Activated effector memory CD4-positive, alpha-beta T cell treated with Interleukin-2 at 50 U/mL for 16 hours (primary cell): ENCODE measurements at places on chromosomes 3 and 15.

DNA sequence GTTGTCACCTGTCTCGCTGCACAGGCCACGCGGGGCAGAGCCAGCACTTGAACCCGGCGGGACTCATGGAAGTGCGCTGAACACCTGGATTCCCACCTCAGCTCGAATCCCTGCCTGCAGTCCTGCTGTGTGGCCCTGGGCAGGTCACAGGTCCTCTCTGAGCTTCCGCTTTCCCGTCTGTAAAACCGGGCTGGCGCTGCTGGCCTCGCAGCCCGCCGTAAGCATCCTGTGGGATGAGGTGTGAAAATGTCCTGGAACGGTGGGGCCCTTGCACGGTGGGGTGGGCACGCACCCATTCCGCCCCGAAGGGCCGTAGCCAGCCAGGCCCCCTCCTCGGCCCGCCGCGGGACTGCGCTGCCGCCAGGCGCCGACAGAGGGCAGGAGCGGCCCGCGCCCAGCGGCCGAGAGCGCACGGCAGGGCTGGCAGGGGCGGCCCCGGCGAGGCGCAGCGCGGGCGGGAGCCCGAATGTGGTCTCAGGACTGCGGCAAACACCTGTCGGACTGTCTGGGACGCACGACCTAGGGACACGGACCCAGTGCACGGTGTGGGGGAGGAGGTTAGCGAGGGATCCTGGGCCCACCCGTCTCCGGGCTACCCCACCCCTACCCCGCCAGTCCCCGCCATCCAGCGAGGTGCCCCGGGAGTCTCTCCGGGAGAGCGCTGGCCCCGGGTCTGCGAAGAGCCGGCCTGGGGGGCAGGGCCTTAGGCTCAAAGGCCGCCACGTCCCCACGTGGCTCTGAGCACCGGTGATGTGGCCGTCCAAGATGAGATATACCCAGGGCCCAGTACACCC lies 40.4 kb downstream of the DNAJB8 start:
- DNase-seq: peak; percentile 30

GRCh38 chr3:46489381-46489780 lies 8.4 kb upstream of the RTP3 start:
- no peak for DNase-seq

DNA sequence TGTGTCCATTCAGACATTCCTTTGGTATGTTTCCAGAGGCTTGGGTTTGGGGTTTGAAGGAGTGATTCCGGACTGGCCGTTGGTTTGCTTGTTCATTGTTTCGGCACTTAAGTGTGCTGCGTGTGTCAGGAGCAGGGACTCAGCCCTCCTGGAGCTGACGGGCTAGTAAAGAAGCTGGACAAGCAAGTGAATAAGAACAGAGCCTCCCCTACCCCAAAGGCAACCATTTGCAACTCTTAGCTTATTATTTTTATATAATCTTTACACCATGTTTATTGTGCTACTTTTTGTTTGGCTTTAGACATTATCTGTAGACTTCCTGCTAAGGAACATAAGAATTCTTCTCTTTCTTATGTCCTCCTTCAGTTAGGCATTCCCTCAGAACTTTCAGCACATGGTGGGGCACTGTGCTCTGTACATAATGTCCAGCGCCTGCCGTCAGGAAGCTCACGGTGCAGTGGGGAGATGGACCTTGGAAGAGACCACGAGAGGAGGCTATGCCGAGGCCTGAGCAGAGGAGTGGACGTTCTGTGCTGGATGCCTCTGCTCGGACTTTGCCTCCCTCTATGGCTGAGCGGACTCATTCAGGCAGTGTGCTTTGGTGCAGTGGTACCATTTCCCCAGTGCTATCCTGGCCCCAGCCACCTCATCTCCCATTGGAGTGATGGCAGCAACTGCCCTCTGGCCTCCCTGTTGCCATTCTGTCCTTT lies 65.4 kb downstream of the EEFSEC start:
- DNase-seq: no peak

- DNase-seq: no peak
Observed at GRCh38 chr3:32888739-32889138, 62.7 kb upstream of the CCR4 start.

- DNase-seq: no peak
Observed at GRCh38 chr15:66287461-66288057, 5.8 kb upstream of the DIS3L start.

DNA sequence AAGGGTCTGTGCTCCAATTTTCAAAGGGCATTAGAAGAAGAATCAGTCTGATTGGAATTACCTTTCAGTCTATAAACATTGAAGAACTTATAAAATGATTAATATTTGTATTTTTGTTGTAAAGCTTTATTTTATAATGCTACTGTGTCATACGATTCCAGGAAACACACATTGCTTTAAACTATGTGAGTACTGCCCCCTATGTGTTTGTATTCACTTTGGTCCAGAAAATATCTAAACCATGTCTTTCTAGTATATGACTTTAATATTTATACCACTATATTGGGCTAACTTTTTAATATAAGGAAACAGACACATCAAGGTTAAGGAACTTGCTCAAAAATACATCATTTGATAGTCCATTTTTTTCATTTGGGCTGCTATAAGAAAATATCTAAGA lies 3.2 kb upstream of the RIOX2 start:
- DNase-seq: no peak

GRCh38 chr3:59469948-59470723 lies 420.3 kb upstream of the CFAP20DC start:
- no peak for DNase-seq

- no peak for DNase-seq
Observed at GRCh38 chr3:160661660-160662059, 15.3 kb upstream of the ARL14 start.

DNA sequence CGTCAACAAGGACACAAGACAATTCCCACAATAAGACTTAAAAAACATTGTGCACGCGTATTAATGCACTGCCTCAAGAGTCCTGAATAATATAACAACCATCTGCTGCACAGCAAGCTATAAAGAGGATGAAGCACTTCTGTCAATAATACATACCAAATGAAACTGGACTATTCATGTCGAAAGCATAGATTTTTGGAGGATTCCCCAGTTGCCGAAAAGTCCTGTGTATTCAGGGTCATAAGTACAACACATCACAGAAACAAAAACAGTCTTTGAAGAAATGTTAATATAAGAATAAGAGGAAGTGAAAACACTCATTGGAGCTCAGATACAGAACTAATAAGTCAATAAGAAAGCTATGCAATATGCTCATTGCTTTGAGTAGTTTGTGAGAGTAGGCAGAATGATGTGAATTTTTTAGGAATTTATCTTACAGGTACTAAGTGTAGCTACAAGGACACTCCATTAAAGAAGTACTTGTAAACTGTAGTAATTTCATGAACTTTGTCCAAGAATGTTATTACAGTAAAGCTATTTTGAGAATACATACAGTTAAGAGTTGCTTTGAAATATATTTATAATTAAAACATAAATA lies 31.6 kb downstream of the CBLB start:
- DNase-seq: no peak

GRCh38 chr3:171373711-171374110 lies 86.5 kb downstream of the TNIK start:
- DNase-seq: no peak

- DNase-seq: no peak
Observed at GRCh38 chr3:84836961-84837360, 121.8 kb upstream of the CADM2 start.

DNA sequence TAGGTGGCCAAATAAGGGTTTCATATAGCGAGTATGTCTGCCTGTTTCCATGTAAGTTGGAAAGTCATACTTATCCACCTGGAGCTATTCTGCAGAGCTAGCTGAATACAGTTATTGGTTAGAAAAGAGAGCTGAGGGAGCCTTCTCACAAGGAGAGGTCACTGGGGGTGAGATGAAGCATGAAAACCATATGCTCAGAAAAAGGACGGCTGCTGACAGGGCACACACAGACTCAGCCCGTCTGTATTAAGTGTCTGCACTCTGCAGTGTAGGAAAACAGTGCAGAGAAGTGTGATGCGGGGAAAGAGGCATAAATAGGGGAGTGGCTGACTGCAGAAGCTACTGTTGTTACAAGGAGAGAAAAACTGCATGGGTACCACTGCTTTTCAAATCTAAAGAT lies 58.2 kb downstream of the C3orf70 start:
- DNase-seq: no peak

- no peak for DNase-seq
Observed at GRCh38 chr3:9248522-9249271, 749 bp downstream of the SRGAP3 start.

- DNase-seq: no peak
Observed at GRCh38 chr3:63934041-63934866, 22.1 kb upstream of the SCAANT1 start.

GRCh38 chr15:98896802-98897732 lies 110.5 kb downstream of the PGPEP1L start:
- no peak for DNase-seq

GRCh38 chr15:87563869-87564268 lies 692.7 kb downstream of the NTRK3 start:
- DNase-seq: no peak

DNA sequence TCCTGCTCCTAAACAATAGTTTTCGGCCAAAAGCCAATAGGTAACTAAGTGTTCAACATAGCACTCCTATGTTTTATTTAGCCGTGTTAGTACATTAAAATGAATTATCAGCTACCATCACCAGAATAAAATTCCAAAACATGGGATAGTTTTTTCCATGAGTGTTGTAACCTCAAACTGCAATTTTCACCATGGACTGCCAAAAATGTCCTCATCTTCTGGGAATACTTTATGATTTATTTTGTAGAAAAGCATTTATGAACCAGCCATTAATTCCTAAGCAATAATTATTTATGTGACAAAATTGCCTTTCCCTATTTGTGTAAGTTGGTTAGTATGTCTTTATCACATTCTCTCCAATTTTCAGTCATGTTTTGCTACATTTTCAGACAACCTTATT lies 438.1 kb downstream of the NAALADL2 start:
- no peak for DNase-seq

DNA sequence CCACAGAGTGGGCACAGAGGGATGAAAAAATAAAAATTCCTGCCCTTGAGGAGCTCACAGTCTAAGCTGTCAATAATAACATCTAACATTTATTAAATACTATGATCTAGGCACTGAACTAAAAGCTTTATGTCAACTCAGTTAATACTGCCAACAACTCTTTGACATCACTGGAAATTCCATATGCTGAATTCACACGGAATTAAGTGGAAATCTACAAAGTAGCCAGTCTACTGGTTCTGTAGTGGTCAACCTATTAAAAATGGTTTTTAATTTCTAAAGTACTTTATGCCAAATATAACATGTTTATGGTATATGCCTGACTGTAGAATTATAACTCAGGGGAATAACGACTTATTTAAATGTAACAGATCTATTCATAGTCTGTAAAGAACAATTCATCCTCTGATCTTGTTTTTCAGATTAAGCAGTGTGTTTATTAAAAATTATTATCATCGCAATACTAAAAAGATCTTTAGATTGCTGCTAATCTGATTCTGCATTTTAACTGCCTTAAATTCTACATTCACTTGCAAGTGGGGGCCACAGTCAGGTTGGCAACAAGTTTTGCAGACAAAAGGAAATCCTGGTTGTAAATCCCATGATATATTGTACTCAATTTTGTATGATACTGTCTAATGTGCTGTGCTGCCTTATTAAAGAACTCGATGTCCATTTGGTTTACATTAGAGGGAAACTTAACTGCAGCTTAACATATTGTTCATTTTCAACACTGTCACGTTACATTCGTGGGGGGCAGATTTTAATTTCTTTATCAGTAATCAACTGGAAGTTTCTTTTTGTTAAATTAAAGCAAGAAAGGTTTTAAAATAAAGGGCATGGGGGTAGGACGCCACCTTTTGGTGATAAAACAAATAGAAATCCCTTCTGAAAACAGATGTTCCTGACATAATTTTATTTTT lies 2.6 kb upstream of the FOXP1 start:
- no peak for DNase-seq
